Chondrocyte (in vitro differentiated cells): ENCODE measurements at places on chromosomes 5 and 9. TPM values are rescaled to one million over a fixed set of nuclear protein-coding genes. Genes with fewer than 3 reads are reported as not detected.

TLE1 gene
- 12.2 to 17.1 TPM (median 12.6 TPM) in 3 replicates for total RNA-seq

PLPP1 gene
- 58.4 to 73.7 TPM (median 67.8 TPM) in 3 replicates for total RNA-seq

MLANA gene
- total RNA-seq = not detected in 3 replicates

ANKRD18B gene
- 1.4 to 2.3 TPM (median 2.2 TPM) in 3 replicates for total RNA-seq
